GM10248 (cell line): ENCODE measurements at places on chromosomes 4 and X.

DNA sequence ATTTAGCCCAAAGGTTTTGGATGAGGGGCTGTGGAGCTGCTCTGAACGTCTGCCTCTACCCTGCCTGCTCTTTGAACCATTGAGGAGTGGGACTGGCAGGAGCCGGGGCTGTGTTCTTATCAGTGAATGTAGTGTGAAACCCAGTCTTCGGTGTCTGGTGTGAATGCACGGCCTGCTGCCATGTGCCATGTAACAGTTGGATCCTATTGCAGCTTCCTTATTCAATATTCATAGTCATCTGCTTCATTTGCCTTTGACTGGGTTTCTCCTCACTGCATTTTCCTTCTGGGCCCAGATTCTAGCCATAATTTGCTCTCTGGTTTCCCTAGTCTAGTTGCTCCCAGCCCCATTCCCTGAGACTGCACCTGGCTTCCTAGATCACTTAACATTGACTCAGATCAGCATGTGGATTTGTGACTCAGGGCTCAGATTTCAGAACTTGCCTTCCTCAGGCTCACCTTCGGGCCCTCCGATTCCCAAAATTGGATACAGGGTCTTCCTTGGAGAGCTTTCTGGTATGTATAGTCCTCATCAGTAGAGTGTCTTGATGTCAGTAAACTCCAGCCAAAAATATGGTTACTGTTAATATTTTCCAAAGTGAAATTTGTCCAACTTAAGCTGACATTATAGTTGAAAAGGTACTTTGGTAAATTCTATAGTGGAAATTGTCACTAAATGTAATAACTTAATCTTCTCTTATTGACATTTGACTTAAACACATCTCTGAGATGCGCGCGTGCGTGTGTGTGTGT, 94.0 kb upstream of the DDIT4L start:
- DNase-seq: no peak

DNA sequence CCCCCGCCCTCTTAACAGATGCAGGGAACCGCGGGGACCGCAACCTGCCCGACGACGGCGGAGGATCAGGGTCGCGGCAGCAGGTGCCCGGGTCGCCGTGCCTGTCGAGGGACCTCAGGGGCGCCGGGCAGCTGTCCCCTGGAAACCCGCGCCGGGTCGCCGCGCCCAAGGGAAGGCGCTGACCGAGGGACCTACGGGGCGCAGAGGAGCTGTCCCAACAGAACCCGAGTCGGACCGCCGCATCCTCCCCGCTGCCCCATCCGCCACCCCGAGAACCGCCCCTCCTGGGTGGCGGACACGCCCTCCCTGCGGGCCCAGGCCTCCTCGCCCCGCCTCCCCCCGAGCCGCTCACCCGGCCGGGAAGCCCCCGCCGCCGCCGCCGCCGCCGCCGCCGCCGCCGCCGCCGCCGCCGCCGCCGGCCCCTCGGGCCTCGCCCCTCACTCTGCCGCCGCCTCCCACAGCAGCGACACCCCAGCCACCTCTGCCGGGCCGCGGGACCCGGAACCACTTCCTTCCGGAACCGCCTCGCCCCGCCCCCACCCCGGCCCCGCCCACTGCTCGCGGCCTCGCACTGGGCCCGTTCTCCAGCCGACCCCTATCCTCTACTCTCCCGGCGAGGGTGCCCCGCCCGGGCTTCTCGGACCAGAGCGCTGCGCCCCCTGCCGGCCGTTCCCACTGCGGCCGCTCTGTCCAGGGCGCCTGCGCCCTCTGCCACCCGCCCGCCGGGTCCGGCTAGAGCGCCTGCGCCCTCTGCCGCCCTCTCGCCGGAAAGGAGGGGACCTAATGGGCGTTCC, at the start of gene BCLAF3:
Gene BCLAF3, minus strand, starts transcription at position 506 of the 794 bp plus-strand sequence. CDS start 20,797 bp downstream, outside the sequence.
- peak; percentile 92 for DNase-seq

DNA sequence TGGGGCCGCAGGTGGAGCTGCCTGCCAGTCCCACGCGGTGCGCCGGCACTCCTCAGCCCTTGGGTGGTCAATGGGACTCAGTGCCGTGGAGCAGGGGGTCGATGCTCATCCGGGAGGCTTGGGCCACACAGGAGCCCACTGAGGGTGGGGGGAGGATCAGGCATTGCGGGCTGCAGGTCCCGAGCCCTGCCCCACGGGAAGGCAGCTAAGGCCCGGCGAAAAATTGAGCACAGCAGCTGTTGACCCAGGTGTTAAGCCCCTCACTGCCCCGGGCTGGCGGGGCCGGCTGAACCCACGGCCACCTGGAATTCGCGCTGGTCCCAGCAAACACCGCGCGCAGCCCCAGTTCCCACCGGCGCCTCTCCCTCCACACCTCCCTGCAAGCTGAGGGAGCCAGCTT, 26.1 kb downstream of the VCX2 start:
- no peak for DNase-seq

- no peak for DNase-seq
These were observed 50.0 kb downstream of the UGT2B10 start for GRCh38 chr4:68865760-68866159.

GRCh38 chr4:174036111-174036510, 247.4 kb downstream of the FBXO8 start:
- DNase-seq: no peak

- no peak for DNase-seq
These were observed 11.5 kb upstream of the RASSF6 start for GRCh38 chr4:73631565-73632226.

- DNase-seq: no peak
These were observed 395.1 kb downstream of the RAB28 start for GRCh38 chr4:13088726-13089658.

- no peak for DNase-seq
These were observed 88.9 kb upstream of the CITED1 start for GRCh38 chrX:72394518-72395170.

- no peak for DNase-seq
These were observed 139.4 kb upstream of the HCCS start for GRCh38 chrX:10971759-10972158.

DNA sequence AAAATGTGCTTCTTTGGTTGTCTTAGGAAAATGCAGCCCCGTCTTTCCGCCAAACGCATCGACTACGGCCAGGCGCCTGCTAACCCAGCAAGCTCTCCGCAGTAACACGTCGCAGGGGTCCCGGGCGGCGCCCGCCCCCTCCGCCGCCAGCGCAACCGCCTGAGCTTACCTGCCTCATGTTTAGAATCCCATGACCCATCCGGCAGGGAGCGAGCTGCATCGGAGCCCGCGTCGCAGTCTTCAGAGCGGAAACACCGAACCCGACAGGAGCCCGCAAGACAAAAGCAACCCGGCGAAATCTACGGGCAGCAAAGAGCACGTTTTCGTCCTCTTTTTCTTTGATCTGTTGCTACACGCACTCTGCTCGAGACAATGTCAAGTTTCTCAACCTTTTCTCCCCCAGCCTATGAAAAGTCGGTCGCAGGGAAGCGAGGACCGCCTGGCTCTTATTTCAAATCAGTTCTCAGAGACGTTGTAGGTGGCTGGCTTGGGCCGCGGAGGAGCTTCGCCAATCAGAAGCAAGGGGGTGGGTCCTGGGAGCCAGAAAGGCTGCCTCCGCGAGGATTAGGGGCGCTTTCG, at the start of gene MID1:
Gene MID1, minus strand, starts transcription at position 465 of the 579 bp plus-strand sequence. CDS start 53,038 bp downstream, outside the sequence.
- peak; percentile 12 for DNase-seq

GRCh38 chr4:148229028-148229427, 213.2 kb downstream of the NR3C2 start:
- DNase-seq: no peak

GRCh38 chrX:152932144-152932543, 34.3 kb downstream of the ZNF185 start:
- no peak for DNase-seq

GRCh38 chr4:166386491-166387360, 513.7 kb downstream of the TLL1 start:
- no peak for DNase-seq

DNA sequence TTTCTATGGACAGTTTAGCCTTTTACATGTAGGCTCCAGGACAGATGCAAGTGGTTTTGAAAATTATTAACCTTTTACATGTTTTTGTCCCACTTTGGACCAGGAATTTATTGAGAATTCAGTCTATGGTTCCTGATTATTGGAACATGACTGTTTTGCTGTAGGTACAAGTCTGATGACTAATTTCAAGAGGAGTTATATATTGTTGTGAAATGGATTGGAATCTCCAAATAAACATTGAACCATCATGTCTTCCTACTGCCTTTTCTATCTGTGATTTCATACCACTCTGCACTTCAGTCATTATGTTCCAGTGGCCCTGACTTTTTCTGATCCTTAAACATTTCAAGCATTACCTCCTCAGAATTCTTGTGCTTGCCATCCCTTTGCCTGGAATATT, 35.9 kb downstream of the TBC1D19 start:
- DNase-seq: no peak

GRCh38 chr4:153931804-153932203, 142.9 kb upstream of the SFRP2 start:
- DNase-seq: no peak
